Upper lobe of left lung (tissue), 6 donors: ENCODE measurements at places on chromosomes 3 and 15. TPM values are rescaled to one million over a fixed set of nuclear protein-coding genes. Genes with fewer than 3 reads are reported as not detected.
A peak's percentile ranks its signal among the peaks of the same experiment; 100 is the strongest.

FRMD5 gene
- not detected for total RNA-seq

GRK7 gene
- 0.22 TPM for total RNA-seq

- DNase-seq: no peak
Observed at GRCh38 chr3:33318710-33319380, 41.6 kb downstream of the FBXL2 start.

ALPK3 gene
- total RNA-seq: 7.9 TPM

- no peak for DNase-seq
Observed at GRCh38 chr3:34218706-34219385, 420.4 kb downstream of the PDCD6IP start.

DNA sequence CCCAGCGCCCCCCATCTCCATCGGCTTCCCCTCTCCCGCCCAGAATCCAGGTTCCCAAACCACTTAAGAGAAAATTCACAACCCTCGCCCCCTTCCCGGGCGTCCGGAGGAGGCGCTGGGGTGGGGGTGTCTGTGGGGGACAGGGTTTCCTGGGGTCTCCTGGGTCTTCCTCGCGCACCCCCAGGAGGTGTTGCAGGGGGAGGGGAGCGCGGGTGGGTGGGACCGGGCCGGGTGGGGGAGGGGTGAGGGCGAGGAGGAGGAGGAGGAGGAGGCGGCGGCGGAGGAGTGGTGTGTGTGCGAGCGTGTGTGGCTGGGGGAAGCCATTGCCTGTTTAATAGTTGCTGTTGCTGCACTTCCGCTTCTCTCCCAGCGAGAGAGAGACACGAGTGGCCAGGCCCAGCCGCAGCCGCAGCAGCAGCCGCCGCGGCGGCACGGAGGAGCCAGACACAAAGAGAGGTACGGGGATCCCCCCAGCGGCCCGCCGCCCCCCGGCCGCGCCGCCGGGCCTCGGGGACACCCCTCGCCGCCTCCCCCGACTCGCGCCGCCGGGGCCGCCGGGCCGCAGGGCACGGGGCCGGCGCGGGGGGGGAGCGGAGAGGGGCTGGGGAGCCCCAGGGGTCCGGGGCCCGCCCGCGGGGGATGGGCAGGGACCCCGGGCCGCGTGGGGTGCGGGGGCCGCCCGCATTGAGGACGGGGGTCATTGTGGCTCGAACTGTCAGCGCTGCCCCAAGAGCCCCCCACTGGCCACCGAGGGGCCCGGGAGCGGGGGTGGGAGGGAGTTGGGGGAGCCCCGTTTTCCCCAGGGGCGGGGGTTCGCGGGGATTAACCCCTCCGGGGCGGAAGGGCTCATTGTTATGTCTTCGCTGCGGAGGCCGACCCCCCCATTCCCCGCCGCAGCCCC, at the start of gene UBE2E1:
UBE2E1 (plus strand) TSS at position 323 of the 901 bp plus-strand sequence. CDS start 1,315 bp downstream, outside the sequence.
- peak; percentile 93 for DNase-seq

DNA sequence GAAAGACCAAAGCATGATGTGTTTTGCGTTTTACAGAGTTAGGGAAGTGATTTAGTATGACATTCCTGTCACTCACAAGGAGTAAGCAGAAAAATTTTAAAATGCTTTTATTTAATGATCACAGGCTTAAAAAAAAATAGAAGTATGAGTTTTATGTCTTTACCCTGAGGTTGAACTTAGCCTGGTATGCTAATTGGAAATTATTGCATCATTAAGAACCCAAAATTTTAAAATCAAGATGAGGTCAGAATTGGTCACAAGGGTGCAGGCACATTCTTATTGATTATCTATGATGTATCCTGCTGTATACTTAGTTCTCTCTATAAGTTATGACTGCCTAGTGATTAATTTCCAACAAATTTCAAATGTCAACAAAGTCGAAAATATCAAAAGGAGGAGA, 585.6 kb upstream of the ALCAM start:
- DNase-seq: no peak

GRCh38 chr15:51846066-51846462, 16.6 kb downstream of the TMOD3 start:
- no peak for DNase-seq

SH2D7 gene
- 0.09 TPM for total RNA-seq

GRCh38 chr3:114597871-114598270, 304.0 kb downstream of the TIGIT start:
- no peak for DNase-seq

- peak; percentile 68 for DNase-seq
Observed at GRCh38 chr3:12984023-12984823, 89.0 kb downstream of the IQSEC1 start.

DNA sequence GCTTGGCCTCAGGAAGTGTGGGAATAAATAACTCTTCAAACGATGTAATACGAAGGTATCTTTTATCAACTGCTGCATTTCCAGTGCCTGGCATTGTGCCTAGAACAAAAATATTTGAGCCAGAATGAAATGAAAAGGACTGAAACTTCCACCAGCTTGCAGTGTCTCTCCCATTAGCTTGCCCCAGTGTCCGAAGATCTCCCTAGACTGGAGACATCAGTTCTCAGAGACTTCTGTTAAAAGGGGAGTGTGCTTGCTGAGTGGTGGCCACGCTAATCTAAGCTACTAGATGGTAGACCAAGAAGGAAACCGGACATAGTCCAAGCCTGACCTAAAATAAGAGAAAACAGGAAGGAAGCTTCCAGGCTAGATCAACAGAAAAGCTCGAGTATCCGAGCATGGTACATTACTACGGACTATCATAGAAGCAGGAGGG, 28.6 kb downstream of the KCNAB1 start:
- no peak for DNase-seq

DNA sequence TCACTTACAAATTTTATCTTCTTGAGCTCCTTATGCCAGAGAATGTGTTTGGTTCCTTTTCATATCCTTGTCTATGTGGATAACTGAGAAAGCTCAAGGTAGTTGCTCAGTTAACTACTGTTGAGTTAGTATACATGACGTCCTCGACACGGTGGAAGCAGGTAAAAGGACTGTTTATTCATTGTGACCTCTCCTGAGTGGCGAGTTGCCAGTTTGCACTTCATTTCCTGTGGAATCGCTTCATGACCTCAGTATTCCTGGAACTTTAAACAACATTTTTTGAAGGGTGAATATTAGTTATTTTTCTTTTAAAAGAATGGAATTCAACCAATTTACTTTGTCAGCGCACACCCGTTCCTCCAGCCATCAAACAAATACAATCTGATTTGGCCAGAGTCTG, 1.2 kb upstream of the TPRG1 start:
- DNase-seq: no peak

SMAD6 gene
- 92.6 TPM for total RNA-seq

FEZF2 gene
- not detected for total RNA-seq

GRCh38 chr15:100336061-100336460, 5.7 kb downstream of the ADAMTS17 start:
- DNase-seq: no peak

GRCh38 chr15:76961268-76962011, 29.9 kb downstream of the RCN2 start:
- DNase-seq: no peak

GRCh38 chr3:190426806-190427507, 22.7 kb downstream of the TMEM207 start:
- no peak for DNase-seq

DNA sequence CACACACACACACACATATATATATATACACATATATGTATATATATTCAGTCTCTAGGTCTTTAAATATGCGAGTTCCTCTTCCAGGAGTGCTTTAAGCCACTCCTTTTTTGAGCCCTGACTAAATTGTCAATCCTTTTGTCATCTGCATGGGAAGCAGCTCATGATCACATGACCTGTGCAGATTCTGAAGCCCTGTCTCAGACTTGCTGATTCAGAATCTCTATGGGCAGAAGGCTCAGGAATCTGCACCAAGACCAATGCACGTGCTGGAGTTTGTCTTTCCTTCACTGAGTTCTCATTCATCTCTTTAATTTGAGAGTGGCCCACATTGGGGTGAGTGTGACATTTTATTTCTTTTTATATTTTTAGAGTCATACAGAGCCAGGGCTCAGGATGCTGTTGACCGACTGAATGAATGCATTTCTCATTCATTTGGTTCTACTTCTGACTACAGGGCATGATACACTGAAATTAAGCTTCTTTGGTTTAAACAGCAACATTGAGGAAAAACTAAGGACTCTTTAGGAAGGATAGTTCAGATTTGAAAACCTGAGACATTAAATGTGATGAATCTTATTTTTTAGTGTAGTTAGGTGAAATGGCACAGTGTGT, 307.5 kb downstream of the EDEM1 start:
- no peak for DNase-seq
